ENCODE measurements at places on chromosomes 3 and 15.

DNA sequence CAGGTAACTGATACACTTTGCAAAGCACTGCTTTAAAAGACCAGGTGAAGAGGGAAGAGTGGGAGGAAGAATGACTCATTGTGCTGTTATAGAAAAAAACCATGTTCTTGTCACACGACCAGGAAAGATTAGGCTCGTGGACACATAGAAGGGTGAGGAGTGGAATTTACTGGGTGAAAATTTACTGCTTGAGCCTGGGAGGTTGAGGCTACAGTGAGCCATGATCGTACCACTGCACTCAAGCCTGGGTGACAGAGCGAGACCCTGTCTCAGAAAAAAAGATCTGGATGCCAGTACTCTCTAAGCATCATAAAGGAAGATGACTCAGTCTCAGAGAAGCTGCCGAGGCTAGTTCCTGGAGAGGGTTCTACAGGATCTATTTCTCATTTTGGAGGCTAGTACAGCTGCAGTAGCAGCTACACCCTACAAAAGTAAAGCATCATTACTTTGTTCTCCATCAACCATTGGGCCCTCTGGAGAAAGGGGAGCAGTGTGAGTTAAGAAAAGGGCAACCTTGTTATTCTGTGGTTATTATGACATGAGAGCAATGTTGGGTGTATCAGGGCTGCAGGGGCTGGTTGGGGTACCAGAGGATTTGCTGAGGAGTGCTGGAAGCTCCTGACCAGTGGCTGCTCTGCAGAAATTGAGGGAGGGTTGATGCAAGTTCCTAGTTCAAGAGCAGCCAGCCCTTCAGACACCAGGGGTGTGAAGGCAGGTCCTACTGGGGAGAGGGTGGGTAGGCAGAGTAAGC is 75.4 kb downstream of the CMTM8 start:
- DNase-seq: no peak

- DNase-seq: no peak
Observed at GRCh38 chr15:91435113-91435512, 335.1 kb downstream of the SV2B start.

DNA sequence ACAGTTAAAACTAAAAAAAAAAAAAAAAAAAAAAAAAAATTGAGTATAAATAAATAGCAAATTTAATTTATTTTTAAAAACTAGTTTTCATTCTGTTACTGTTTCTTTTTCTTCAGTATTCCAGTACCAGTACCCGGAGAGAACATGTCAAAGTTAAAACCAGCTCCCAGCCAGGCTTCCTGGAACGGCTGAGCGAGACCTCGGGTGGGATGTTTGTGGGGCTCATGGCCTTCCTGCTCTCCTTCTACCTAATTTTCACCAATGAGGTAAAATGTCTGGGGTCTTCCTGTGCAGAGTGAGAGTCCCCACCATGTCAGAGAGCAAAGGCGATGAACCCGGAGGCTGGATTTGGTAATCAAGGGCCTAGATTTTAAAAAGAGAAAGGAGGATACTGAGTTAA is 4.4 kb downstream of the TMEM43 start:
- DNase-seq: no peak

DNA sequence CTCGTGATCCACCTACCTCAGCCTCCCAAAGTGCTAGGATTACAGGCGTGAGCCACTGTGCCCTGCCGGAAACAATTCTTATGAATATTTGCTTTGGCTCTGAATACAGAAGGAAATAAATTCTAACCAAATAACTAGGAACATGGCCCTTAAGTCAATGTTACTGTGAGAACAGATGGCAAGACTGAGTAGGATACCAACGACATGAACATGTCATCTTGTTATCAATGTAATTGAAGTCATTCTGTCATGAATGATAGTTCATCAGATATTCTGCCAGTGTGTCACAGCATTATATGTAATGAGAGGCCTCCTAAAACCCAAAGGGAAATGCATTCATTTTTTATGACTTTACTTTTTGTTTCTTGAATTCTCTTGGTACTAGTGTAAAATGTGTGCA is 548.8 kb downstream of the MCTP2 start:
- DNase-seq: no peak

DNA sequence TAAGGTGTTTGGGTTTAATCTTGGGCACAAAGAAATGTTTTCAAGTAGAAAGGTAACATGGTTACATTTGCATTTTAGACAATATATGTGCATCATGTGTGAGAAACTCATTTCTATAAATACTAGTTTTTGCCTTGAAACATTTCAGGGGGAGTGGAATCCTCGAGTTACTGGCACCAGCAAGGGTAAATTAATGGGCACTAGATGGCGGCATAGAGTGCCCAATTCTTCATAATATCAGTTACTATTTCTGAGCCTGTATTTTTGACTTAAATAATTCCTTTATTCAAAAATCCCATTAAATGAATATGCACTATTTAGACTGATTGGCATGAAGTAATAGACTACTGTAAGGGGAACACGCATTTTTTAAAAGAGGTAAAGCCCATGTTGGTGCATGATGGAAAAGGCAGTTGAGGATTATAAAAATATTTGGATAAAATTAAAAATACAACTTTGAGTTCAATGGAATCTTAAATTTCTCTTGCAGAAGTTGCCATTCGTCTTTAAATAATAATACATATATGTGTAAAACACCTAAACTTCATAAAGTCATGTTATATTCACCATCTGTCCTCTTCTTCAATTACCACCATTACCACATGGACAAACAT is 106.3 kb downstream of the ZBTB20 start:
- peak; percentile 1 for DNase-seq

GRCh38 chr15:27683121-27683520 is 416.0 kb downstream of the OCA2 start:
- DNase-seq: no peak

GRCh38 chr3:170909129-170909903 is 879 bp upstream of the EIF5A2 start:
- DNase-seq: no peak

- no peak for DNase-seq
Observed at GRCh38 chr3:135532021-135532420, 433.5 kb upstream of the PPP2R3A start.

GRCh38 chr3:89179355-89180001 is 72.1 kb downstream of the EPHA3 start:
- DNase-seq: no peak

DNA sequence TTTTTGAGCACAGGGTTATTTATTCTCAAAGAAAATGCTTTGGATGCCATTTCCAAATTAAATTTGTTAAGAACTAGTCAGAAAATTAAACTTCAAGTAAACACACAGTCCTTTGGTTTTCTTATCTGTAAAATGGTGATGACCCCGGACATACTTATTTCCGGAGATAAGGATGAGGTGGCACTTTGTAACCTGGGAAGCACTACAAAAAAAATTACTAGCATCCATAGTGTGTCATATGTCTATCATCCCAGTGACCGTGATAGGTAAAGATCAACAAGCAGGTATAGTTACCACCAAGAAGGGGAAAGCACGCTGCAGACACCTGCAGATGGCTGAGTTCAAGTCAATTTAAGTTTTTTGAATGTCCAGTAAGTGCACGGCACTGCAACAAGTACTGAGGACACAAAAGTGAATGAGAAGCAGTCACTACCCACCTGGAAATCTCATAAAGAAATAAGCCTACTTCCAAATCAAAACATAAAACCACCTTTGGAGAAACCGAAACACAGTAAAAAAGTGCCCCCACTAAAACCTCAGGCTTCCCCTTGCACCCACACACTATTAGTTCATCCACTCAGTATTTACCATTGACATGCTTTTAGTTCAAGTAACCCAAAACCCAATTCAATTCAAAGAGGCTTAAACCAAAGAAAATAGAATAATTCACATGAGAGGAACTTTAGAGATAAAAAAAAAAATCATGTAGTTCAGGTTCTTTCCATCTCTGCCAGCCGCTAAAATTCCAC is 24.6 kb downstream of the SEMA5B start:
- no peak for DNase-seq

DNA sequence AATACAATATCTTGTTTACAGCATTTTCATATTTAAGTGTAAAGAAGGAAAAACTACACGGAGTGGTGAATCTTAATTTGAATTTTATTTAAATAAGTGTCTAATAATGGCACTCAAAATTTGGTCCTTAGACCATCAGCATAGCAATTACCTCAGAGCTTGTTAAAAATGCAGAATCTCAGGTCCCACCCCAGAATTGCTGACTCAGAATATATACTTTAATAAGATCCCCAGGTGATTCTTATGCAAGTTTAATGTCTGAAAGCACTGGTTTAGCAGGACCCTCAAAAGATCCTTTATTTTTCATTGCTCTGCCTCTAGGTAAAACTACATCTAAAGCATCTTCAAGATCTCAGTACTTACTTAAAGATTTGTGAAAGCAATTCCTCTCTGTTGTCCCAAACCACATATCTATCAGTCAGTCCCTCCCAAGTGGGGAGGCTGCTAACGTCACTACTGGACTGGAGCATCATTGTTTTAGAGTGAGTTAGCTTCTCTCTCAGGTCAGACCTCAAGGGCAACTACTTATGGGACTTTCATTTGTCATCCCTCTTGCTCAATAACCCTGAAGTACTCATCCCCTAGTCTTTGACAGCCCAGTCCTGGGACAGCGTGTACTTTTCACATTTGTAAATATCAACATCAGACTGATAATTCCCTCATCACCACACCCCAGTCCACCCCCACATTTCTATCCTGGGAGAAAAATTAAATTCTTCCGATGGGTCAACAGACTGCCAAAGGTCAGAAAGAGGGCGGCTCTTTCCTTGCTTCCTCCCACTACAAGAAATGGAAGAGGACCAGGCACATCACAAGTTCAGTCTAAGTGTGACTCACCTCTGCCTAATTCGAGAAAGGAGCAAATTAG is 76.7 kb downstream of the CBLB start:
- DNase-seq: no peak

DNA sequence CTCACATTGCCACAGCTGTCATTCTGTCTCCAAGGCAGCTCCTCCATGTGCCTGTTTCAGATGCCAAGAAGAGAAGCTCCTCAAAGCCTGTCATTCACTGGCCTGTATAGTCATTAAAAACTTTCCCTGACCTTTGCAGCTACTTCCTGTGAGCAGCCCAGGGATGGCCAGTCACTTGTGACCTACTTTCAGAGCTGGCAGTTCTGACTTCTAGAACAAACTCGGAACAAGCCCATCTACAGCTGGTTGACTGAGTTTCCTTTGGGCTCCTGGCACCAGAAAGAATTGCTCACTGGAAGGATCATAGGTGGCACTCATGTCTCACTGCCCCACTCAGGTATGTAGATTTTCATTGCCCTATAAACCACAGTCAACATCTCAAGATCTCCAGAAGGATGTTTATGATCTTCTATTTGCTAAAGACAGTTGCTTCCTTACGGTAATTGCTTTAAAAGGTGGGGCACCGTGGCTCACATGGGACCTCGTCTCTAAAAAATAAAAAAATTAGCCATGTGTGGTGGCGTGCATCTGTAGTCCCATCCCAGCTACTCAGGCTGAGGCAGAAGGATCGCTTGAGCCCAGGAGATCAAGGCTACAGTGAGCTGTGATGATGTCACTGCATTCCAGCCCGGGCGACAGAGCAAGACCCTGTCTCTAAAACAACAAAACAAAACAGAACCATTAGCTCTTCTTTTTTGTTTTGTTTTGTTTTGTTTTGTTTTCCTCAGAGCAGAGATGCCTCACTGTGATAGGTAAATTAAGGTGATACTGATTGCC is 11.2 kb upstream of the ATP13A3 start:
- no peak for DNase-seq

DNA sequence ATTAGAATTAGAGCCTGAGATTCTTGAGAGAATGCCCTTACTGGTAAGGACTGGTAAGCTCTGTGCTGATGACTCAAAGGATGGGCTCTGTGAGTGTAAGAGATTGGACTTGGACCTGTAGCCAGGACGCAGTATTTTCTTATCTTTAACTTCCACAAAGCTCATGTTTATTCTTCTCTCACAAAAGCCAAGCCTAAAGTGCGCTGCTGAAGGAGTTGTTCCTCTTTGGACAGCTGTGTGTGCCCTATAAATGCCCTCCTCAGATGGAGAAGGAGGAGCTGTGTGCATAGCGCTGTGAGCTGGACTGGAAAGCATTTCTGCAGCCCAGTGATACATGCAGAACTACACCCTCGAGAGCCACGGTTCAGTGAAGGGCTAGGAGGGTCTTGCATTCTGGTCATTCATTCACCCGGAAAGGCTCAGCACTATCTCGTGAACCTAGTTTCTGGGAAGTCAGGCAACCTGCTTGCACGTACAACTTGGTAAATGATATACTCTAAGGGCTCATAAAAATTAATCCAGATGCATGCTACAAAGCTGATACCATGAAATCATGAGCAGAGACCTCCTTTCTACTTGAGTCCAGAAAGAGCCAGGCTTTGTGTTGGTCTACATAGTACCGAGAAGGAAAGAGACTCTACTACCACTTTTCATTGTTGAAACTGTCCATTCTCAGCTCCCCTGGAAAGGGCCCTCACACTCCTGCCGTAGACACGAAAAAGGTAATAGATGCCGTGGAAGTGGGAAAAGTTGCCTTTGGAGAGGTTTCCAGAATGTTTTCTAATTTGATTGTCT is 103.0 kb upstream of the TBL1XR1 start:
- no peak for DNase-seq

DNA sequence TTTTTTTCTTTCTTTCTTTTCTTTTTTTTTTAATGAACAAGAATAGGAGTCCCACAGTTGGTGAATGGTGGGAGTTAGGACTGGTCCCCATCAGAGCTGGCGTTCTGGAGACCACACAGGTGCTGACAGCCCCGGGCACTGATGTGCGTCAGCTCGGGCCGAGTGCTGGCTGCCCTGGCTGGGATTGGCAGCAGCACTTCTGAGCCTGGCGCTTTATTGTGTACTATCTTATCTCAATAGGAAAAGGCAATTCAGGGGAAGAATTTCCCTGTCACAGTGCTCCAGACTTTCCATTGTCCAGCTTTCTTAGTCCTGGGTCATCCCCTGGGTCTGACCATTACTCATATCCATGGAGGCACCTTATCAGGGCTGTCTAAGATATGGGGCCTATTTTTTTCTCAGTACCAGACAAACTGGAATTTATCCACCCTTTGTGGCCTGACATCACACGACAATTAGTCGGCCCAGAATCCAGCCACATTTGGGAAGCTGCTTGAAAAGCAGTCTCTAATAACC is 54.1 kb downstream of the TMEM44 start:
- DNase-seq: no peak

GRCh38 chr3:26280517-26280916 is 342.1 kb upstream of the LRRC3B start:
- no peak for DNase-seq

DNA sequence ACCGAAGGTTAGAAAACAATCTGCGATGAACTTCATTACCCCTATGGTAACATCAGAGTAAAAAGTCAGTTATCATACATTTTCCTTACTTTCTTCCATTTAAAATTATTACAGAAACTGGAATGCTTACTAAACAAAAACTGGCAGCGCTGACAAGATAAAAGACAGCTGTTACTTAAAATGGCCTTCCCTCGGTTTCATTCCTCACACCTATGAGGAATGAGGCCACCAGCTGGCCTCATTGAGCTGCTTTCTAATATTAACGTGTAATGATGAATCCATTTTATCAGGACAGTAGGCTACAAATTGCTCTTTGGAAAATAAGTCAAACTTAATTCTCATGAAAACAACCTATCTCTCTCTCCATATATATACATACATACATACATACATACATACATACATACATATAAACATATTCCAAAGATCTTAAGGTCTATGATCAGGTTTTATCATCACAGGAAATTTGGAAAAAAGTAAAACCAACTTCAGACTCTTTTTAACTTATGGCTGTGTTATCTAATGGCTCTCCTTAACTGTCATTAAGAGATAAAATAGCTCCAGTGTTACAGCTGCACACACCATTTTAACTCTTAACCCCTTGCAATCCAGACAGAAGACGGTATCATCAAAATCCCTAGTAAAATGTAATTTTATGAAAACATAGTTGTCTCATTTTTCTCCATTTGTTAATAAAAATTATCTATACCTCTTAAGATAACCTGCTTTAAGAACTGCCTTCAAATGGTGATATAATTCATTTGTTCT is 5.2 kb downstream of the CCNL1 start:
- DNase-seq: no peak

- DNase-seq: no peak
Observed at GRCh38 chr3:98136631-98137030, 6.1 kb downstream of the OR5H1 start.
